ENCODE measurements at places on chromosomes 5 and 9. TPM values are rescaled to one million over a fixed set of nuclear protein-coding genes. Genes with fewer than 3 reads are reported as not detected.

DNA sequence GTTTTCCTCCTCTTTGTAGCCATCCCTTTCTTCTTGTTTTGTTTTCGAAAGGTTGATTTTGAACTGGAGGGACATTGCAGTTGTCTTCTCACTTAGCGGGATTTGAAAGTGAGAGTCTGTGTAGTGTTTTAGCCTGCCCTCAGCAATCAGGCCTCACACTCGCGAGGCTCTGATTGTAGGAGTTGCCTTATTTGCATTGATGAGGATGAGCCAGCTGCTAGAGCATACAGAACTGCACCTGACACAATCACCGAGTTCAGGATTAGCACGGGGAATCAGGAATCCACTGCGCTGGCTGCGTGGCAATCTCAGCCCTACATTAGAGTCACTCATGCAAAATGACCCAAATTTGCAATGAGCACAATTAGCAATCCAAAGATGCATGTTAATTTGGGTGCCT is 122.5 kb upstream of the TMEM161B start:
- no peak for DNase-seq

- DNase-seq = no peak
Measured at GRCh38 chr5:128913551-128913950, 51.7 kb upstream of the SLC27A6 start.

The CDC20B gene
- not detected for total RNA-seq

The PRDM9 gene
- total RNA-seq = not detected

The FYB1 gene
- total RNA-seq = 42.8 TPM

The PALM2AKAP2 gene
- not detected for total RNA-seq

DNA sequence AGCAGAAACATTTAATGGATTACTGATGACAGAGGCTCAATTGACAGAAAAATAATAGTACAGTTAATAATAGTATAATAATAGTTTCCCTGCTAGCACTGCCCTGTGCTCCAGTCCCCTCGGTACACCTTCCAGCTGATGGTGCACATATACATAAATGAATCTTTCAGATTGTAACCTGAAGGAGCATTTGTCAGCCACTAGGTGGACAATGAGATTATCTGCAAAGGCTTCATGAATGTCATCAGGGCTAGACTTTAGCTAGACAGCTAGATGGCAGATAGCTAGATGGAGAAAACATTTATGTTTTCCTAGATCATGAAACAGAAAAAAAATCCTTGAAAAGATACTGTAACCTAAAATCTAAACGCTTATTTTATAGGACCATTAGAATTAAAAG is 304.4 kb upstream of the SMC2 start:
- DNase-seq = no peak

DNA sequence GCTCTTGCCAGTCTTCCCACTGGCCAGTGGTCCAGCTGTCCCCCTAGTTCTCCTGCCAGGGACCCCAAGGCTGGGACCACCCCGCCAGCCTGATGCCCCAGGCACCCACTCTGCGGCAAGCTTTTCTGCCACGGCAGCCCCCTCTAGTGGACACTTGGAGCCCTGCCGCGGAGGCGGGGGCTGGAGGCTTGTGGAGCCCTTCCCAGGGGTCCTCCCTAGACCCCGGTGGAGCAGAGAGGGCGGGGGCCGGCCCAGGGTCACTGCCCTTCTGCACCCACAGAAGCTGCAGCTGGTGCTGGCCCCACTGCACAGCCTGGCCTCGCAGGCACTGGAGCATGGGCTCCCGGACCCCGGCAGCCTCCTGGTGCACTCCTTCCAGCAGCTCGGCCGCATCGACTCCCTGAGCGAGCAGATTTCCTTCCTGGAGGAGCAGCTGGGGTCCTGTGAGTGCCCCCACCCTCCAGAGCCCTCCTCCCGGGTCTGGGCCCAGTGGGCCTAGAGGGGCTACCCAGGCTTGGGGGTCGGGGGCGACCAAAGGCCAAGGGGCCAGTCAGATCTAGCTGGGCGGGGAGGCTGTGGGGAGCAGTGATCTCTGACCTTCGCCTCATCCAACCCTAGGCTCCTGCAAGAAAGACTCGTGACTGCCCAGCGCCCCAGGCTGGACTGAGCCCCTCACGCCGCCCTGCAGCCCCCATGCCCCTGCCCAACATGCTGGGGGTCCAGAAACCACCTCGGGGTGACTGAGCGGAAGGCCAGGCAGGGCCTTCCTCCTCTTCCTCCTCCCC is 9.1 kb downstream of the EGFL7 start:
- peak; percentile 59 for DNase-seq

The SLC22A4 gene
- 3.1 TPM for total RNA-seq

GRCh38 chr9:134060546-134060945 is 7.3 kb downstream of the BRD3 start:
- DNase-seq = no peak

DNA sequence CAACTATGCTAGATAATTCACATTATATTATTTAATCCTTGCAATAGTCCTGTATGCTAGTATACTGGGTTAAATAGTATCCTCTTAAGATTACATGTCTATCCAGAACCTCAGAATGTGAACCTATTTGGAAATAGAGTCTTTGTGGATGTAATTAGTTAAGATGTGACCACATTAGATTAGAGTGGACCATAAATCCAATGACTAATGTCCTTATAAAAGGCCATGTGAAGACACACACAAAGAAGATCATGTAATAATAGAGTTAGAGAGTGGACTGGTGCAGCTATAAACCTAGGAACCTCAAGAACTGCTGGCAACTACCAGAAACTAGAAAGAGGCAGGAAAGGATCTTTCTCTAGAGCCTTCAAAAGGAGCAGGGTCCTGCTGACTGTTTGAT is 263.6 kb upstream of the PTGER4 start:
- no peak for DNase-seq

- peak; percentile 21 for DNase-seq
Measured at GRCh38 chr5:59745415-59745863, 148.1 kb downstream of the PDE4D start.

GRCh38 chr9:123131258-123131657 is 97.8 kb downstream of the GPR21 start:
- DNase-seq = no peak

- DNase-seq = no peak
Measured at GRCh38 chr9:114383521-114384231, 4.1 kb downstream of the AKNA start.

The ANKRD34B gene
- 0.29 TPM for total RNA-seq

GRCh38 chr9:129343424-129344375 is 165.6 kb upstream of the IER5L start:
- DNase-seq = peak; percentile 85

DNA sequence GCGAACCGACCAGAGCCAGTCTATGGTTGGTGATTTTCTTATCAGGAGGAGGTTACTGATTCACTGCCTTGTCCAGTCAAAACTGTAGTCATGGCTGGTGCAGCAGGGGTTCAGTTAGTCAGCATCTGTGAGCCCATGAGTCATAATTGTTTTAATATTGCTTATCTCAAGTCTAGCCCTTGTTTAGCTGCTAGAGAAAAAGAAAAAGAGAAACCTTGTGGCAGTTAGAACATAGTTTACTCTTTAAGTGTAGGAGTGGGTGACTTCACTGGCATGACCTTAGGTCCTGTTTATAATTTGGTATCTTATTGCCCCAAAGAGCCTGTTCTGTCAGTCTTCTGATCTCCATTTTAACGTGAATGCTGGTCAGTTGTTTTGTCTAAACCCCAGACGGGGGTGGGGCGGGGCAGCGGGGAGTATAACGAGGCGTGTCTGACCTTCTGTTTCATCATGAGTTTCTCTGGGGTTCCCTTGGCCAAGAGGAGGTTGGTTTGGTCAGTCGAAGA is 76.9 kb upstream of the NFIL3 start:
- peak; percentile 37 for DNase-seq

The RAD50 gene
- 35.9 TPM for total RNA-seq

- no peak for DNase-seq
Measured at GRCh38 chr9:36318212-36318802, 60.1 kb upstream of the GNE start.
